PC-9 (cell line): ENCODE measurements at places on chromosomes 1 and 21.

- DNase-seq = no peak
Observed at GRCh38 chr1:12294076-12294475, 64.2 kb downstream of the VPS13D start.

DNA sequence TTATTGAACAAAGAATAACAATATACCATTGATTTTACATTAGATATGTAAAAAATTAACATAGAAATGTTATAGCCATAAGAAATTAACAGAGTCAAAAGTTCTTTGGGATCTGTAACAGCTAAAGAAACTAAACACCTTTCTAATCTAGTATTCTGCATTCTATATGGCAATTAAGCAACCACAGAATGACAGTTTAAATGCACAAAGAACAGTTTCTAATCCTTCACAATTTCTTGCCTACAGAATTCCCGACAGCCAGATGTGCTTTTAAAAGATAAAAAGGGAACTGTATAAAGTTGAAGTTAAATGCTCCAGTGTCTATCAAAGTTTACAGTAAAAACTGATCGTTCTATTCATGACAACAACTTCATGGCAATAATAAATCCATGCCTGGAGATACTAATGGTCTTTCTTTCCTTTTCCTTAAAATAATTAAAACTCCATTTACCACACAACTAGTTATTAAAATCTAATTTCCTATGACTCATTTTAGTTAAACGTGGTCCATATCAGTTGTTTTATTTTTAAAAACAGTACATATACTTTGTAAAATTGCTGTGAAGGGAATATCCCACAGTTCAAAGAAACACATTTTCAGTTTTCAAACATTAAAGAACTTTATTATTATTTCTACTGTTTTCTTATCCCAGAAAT is 110.2 kb downstream of the EIF4G3 start:
- DNase-seq = no peak

- no peak for DNase-seq
Observed at GRCh38 chr1:173502104-173502503, 25.0 kb downstream of the PRDX6 start.

DNA sequence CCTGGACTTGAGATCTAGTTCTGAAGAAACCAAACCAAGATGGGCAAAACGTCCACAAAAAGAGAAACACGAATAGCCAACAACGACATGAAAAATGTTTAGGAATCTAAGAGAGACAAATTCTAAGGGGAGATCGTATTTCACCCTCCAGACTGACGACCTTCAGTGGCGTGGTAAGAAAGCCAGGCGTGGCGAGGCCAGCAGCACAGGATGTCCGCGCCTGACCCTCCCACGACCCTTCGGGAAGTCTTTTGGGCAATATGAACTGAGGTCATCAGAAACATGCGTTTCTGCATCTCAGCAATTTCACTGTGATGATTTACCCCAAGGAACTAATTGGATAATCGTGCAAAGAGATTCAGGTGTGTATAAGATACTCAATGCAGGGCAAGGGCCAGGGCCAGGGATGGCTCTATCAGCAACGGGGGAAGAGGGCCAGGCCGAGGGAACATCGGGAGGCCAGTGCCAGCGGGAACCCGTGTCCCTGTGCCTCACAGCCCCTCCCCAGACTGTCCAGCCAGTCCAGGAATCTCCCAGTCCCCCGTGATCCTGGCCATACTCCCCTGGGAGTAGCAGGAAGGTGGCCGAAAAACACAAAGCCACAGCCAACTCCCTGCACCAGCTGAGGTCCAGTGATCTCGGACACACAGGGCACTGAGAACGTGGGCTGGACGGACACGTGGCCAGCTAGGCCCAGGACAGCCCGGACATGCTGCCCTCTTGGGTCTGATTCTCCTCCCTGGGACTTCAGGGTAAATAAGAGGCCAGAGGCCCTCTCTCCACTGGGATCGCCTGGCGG is 53.6 kb upstream of the ADARB1 start:
- DNase-seq = no peak

- DNase-seq = peak; percentile 78
Observed at GRCh38 chr1:37498872-37499617, 15.5 kb downstream of the MEAF6 start.

GRCh38 chr1:42957880-42958487 is 684 bp downstream of the SLC2A1 start:
- DNase-seq = no peak

DNA sequence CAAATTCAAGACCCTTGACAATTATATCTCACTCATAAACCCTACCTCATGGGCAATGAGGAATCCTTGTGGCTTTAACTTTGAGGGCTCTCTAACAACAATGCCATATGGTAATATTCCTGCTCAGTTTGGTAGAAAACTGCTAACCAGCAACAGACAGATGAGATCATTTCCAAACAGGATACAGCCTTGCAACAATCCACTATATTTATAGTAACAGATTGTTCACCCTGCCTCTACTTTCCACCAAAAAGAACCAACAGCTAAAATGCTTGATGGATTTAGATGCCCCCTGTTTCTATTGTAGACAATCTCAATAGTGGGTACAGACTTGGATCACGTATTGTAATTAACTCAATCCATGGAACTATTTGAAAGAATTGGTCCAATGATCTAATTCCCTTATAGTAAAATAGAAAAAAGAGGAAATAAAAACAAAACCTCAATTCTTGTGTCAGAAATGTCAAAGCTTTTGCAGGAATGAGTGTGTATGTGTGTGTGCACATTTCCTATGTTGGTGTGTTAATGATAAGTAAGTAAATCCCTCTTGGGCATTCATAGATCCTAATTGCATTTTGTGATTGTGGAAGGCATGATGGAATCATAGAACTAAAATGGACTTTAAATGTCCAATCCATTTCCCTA is 100.0 kb upstream of the EDEM3 start:
- DNase-seq = no peak

- DNase-seq = no peak
Observed at GRCh38 chr1:40185951-40186864, 25.0 kb downstream of the RLF start.

GRCh38 chr1:8866792-8867415 is 11.6 kb downstream of the ENO1 start:
- no peak for DNase-seq

GRCh38 chr1:39735731-39736130 is 3.0 kb upstream of the PPIE start:
- DNase-seq = no peak
